ENCODE measurements at places on chromosomes 1 and 21.

- DNase-seq = peak; percentile 54
Measured at GRCh38 chr1:6148497-6149241, 31.5 kb downstream of the CHD5 start.

- no peak for DNase-seq
Measured at GRCh38 chr1:46148318-46148717, 15.9 kb upstream of the PIK3R3 start.

GRCh38 chr1:76068953-76069561 lies 5.5 kb upstream of the ST6GALNAC3 start:
- no peak for DNase-seq

DNA sequence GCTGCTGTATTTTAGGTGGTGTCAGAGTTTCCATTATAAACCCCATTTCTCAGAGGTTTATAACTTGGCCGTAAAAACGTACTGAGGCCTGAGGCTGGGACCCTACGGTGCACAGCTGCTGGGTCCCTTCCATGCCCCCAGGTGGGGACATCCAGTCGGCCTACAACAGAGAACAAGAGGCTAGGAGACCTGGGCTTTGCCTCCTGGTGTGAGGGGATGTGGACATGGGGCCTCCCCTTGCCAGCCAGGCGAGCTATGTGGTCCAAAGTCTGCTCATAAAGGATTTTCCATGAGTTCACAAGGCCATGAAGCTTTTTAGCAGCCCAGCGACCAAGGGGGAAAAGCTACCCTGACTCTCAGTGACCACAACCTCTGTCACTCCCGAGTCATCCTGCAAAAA lies 261.5 kb upstream of the VAMP3 start:
- no peak for DNase-seq

DNA sequence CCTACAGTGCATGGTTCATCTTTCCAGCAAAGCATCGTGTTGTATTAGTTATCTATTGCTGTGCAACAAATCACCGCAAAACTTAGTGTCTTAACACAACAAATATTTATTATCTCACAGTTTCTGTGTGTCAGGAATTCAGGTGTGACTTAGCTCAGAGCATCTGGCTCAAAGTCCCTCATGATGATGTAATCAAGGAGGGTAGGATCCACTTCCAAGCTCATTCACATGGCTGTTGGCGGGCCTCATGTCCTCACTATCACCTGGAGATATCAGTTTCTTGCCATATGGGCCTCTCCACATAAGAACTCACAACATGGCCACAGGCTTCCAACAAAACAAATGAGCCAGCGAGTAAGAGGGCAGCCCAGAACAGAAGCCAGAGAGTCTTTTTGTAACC lies 135.6 kb upstream of the GJB5 start:
- no peak for DNase-seq

DNA sequence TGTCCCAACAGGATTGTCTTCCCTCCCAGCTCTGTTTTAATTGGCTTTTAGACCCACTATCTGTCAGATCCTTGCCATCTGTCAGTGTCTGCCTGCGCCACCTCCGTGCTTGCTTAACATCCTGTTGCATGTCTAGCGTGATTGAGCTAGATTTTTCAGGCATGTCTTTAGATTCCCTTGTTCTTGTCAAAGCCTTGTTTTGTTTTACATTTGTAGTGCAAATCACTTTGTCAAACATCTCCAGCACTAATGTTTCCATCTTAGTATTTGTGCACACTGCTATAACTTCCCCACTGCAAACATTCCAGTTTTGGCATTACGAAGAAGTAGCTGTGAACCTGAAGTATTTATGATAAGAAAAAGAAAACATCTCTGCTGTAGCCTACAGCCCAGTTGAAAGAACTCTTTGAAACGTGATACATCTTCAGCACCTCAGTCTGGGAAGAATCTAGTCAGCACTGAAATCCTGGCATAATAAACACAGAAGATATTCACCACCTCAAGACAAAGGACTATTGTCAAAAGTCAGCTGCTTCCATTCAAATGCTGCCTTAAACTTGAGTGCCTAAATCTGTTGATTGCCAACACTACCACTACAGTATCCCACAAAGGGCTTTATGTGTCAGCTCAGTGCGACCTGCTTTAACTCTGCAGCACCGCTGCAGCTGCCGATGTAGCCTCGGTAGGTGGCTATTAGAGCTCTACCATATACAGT lies 105.0 kb downstream of the FNBP1L start:
- no peak for DNase-seq

DNA sequence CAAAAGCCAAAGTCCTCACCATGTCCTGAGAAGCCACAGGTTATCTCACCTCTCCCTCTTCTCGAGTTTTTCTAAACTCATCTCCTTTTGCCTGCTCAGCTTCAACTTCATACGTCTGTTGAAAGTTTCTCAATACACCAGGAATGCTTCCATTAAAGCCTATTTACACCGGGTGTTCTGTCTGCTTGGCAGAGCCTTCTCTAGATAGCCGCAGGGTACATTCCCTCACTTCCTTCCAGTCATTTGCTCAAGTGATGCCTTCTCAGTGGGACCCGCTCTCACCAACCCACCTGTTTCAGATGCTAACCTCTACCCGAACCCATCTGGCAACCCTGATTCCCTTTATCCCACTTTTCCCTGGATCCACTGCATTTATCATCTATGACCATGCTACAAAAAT lies 257.0 kb upstream of the ADGRL2 start:
- DNase-seq = no peak

DNA sequence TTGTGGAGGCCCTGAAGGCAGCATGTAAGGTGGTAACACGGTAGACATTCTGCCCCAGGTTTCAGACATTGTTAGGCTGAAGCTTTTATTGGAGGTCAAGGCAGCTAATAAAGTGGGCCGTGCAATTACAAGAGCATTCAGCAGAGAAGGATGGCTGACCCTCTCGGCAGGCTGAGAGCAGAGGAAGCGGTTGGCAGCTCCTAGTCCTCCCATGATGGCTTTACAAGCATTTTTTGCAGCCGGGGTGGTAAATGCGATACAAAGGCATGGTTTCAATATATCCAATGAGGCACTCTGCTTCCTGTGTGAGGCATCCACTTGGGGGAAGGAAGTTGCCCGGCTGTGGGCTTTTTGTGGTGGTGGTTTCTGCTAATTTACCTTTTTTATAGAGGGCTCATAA lies 14.6 kb downstream of the KIF26B start:
- DNase-seq = no peak

- no peak for DNase-seq
Measured at GRCh38 chr1:44617703-44618029, 56.6 kb downstream of the TMEM53 start.
